ENCODE measurements at places on chromosomes 4 and X.

- DNase-seq: no peak
Measured at GRCh38 chr4:97349468-97350186, 793.6 kb downstream of the STPG2 start.

DNA sequence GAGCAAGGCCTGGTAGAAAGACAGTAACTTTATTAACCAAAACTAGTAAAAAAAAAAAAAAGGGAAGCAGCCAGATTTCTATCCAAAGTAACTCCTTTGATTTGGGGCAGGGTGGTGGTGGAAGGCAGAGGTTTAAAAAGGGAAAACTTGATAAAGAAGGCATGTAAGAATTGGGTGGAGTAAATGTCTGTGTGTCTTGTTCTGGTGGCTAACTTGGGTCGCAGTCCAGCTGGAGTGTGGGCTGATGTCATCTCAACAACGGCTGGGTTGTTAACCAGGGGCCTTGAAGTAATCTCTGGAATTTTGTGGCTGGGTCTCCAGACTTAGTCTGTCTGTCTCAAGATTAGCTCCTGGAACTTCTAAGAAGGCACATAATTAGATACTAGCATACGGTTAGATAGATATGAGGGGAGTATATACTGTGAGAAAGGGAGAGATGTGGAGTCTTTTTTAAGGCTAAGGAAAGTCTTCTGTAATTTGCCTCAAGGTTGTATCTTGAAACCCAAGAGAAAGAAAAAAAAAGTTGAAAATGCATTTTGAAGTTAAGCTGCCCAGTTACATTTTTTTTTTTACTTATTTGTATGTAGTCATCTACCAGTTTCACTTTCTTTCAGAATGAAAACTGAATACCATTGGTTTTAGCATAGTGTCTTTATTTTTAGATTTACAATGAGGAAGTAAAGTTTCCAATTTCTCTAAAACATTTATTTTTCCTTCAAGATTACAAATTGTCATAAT, 48.3 kb downstream of the MTHFD2L start:
- no peak for DNase-seq

DNA sequence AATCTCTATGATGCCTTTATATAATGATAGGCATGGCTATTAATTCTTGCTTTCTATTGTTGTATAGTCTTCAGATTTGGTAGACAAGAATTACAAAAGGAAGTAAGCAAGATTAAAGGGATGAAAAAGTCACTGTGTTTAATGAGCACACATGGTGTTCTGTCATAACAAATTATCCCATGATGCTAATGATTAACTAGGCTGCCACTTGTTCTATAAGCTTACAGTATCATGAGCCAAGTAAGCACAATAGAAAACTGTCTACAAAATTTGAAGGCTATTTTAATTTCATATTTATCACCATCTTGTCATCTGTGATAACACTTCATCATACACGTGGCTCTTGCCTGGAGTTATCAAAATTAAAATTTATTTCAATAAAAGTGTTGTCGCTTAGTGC, 466.7 kb downstream of the GASK1B start:
- no peak for DNase-seq

DNA sequence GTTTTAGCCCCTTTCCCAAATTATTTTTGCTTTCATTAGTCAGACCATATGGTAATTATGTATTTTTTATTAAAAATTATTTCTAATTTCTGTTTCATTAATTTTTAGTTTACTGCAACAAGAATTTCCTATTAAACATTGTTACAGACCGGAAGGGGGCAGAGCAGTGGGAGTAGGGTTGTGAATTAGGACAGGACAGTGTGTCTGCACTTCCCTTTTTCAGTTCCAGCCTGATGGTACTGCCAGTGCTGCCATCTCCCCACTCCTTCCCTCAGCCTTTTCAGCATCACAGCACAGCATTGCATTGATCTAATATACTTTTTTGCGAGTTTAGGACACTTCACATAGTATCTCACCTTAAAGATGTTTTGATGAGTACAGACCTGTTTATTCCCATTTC, 76.5 kb downstream of the STIM2 start:
- DNase-seq: no peak

- DNase-seq: no peak
Measured at GRCh38 chrX:10393241-10393640, 227.1 kb downstream of the MID1 start.

DNA sequence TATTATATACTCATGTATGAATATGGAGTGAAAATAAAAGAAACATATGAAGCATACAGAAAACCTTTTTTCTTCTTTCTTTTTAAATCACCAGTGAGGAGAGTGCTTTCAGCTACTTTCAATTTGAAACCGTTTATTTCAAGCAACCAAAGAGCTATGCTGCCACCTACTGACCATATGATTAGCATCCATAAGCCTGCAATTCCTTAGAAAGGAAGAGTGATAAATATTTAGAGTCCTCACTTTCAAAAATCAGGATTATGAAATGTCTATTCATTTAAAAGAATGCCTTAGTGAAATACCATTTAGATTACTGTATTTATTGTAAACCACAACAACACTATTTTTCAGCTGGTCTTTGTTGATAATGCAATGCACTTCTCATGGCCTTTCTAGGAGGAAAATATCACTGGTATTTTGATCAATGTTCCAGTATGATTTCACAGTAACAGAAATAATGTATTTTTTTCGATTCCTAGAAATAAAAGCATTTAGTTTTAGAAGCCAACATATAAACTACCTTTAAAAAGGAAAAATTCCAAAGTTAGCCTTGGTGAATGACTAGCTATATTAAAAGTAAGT, 667.6 kb downstream of the PCDH18 start:
- DNase-seq: peak; percentile 37

DNA sequence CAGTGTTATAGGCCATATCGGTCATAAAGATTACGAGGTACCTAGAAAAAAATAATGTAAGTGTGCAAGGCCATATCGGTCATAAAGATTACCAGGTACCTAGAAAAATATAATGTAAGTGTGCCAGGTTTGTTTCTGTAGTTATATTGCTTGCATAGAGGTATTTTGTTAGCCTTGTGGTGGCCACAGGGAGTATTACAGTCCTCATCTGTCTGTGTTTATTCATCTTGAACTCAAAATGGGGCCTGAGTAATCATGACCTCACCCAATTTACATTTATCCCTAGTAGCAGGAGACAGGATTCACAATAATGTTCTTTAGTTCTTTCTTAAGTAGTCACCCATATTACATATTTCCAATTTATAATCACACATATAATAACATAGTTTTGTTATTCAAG, 459.7 kb downstream of the MID1IP1 start:
- no peak for DNase-seq

DNA sequence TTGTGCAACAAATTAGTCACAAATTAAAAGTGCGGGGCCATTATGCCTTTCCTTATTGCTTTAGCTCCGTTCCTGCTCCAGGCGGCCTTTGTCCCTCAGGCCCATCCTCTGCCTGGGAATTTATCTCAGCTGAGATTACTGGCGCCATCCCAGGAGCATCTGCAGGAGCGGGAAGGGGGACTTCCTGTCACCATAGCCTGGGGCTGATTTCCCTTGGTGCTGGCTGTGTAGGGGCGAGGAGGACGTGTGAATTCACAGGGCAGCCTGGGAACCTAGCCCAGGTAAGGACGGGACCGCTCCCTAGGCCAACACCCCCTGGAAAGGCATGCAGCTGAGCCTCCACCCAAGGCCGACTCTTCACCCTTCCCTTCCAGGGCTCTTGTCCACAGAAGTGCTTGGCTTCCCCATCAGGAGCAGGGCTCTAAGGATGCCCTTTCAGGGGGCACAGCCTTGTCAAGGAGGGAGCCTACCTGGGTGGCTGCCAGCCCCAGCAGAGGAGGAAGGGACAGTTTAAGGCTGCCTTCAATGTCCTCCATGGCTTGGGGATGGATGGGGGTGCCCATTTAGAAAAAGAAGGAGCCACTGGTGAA, 72.6 kb upstream of the NKX1-1 start:
- no peak for DNase-seq

DNA sequence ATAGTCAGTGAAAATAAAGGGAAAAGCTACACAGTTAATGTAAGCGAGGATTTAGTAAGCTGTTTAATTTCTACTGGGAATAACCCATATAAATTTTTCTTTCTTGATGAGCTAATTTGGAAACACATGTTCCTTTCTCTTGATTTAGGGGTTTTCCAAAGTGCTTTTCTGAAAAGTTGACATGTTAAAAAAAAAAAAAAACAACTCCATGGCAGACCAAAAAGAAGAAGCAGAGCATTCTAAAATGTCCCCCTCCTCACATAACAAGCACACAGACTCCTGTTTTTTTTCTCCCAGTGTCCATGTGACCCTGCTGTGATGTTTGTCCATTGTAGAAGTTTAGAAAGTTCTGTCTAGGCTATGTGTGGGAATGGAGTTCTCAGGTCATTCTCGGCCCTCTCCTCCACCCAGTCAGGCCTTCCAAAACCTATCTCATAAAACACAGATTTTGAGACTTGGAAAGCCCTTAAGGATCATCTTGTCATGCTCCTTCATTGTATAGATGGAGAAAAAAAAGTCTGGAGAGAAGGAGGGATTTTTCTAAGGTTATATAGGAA, 792 bp downstream of the CLIC2 start:
- DNase-seq: no peak

GRCh38 chr4:15131551-15131950, 129.3 kb downstream of the CPEB2 start:
- no peak for DNase-seq

GRCh38 chr4:4677556-4678522, 136.0 kb upstream of the STX18 start:
- no peak for DNase-seq

- DNase-seq: no peak
Measured at GRCh38 chr4:153988492-153989363, 199.8 kb upstream of the SFRP2 start.

DNA sequence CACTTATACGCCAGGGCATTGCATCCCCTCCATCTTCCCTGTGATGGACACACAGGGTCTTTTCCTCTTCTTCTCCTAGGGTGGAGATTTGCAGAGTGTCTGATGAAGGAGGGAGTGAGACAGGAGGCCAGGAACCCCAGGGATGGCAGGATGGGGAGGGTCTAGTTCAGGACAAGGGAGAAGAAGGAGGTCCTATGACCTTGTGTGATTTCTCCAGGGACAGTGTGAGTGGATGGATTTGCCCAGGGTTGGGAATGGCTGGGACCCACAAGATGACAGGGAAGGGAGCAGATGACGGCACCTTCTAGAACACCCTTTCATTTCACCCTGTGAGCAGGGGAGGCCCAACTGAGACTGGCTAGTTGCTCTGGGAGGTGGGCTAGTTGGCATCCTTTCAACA, 34.2 kb downstream of the CYTL1 start:
- no peak for DNase-seq
